ENCODE measurements at places on chromosomes 3 and 15.

GRCh38 chr3:131883086-131883485 is 151.7 kb downstream of the CPNE4 start:
- DNase-seq = no peak

- DNase-seq = no peak
Measured at GRCh38 chr3:119301662-119302061, 7.5 kb downstream of the ARHGAP31 start.

DNA sequence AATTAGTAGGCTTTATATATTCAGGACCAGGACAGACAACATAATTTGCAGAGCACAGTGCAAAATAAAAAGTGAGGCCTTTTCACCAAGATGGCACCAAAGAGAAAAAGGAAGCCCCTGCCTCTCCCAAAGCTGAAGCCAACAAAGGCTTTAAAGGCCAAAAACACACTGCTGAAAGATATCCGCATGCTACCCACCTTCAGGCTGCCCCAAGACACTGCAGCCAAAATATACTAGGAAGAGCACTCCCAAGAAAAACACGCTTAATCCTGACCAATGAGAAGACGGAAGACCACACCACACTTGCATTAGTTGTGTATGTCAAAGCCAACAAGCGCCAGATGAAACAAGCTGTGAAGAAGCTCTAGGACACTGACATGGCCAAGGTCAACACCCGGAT is 38.0 kb downstream of the PIK3CB start:
- DNase-seq = no peak

- no peak for DNase-seq
Measured at GRCh38 chr3:31592764-31593163, 60.0 kb downstream of the STT3B start.

GRCh38 chr3:188914552-188914951 is 257.2 kb upstream of the TPRG1 start:
- DNase-seq = no peak

DNA sequence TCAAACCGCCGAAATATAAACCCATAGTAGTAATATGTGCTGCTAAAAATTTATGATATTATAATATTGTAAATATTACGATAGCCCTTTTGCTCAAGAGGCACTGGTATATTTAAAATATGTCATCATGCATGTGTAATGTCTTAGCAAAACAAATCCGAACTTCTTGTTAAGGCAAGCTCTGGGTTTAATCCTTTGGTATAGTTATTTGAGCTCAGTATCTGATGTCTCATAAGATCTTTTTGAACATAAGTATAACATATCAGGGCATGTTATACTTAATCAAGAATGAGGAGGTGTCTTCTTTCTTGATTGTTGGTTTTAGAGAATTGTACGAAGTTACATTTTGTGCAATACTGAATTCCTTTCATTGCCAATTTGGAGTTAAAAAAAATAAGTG is 154.1 kb upstream of the CBLB start:
- DNase-seq = no peak

GRCh38 chr3:44128057-44128775 is 113.5 kb upstream of the TOPAZ1 start:
- DNase-seq = no peak

DNA sequence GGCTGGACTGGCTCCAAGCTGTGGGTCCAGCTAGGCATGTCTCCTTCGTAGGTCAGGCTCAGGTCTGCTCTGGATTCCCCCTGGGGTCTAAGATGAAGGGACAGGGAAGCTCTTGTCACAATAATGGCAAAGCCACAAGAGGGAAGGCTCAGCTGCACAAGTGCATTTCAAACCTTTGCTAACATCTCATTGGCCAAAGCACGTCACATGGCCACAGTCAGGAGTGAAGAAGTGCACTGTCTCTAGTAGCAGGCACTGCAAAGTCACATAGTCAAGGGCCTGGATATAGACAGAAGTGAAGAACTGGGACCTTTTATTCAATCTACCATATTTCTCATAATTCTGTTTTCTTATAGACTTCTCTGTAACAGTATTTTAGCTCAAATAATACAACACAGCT is 20.1 kb downstream of the DLEC1 start:
- DNase-seq = no peak

- no peak for DNase-seq
Measured at GRCh38 chr3:123275691-123276090, 73.9 kb downstream of the SEC22A start.

DNA sequence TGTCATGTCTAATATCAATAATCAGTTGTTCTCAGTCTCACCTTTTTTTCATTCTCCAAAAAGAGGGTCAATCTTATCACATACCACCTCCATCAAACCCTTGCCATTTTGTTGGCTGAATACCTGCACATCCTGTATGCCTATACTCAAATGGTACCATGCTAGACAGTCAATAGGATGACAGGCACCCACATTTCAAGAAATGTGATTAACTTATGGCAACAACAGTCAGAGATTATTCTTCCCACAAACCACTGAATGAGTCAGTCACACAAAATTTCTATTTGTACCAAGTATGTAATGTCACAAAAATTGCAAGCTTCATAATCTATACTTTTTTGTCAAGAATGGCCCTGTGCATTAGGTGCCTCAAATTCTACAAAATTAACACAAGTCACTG is 5.1 kb upstream of the SLC27A2 start:
- no peak for DNase-seq

DNA sequence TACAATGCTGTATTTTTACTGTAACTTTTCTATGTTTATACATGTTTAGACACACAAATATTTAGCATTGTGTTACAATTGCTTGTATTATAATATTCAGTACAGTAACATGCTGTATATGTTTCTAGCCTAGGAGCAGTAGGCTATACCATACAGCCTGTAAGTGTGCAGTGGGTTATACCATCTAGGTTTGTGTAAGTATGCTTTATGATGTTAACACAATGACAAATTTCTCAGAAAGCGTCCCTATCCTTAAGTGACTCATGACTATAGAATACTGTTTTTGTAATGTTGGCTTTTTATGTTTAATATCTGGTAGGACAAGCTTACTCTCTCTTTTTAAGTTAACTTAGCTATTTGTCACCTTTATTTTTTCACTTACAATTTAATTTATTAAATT is 127.5 kb upstream of the THRB start:
- DNase-seq = no peak

DNA sequence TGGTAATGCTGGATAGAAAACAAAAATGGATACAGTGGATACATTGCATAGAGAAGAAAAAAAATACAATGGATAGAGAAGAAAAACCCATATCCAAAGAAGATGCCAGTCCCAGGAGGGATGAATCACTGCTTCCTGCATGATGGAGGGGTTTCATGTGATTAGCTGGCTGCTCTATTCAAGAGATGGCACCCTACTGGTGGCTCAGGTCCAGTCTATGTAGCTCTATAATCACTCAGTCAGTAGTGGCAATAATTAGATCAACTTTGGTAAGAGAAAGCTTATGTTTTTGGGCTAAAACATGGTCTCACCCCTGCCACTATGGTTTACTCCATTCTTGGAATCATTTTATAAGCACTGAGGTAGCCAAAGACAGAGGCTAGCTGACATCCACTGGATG is 33.7 kb upstream of the NOX5 start:
- no peak for DNase-seq

DNA sequence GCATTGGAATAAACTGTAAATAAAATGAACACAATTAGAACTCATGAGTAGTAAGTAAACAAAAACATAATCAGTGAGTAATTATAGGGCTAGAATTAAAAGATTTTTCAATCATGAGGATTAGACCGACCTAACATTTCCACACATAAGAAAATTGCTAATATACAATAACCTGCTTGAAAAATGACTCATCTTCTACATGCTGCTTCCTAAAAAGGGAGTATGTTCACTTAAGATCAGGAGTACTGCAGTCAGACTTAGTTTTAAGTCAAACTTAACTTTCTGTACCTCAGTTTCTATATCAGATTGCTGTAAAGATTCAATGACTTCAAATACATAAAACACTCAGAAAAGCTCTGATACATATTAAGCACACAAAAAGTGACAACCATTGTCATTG is 22.6 kb upstream of the NEK10 start:
- DNase-seq = no peak

GRCh38 chr3:70010346-70010745 is 10.8 kb downstream of the SAMMSON start:
- DNase-seq = no peak

GRCh38 chr3:136042608-136043221 is 77.2 kb downstream of the PPP2R3A start:
- peak; percentile 57 for DNase-seq

- no peak for DNase-seq
Measured at GRCh38 chr3:154152741-154153140, 31.6 kb downstream of the ARHGEF26 start.

DNA sequence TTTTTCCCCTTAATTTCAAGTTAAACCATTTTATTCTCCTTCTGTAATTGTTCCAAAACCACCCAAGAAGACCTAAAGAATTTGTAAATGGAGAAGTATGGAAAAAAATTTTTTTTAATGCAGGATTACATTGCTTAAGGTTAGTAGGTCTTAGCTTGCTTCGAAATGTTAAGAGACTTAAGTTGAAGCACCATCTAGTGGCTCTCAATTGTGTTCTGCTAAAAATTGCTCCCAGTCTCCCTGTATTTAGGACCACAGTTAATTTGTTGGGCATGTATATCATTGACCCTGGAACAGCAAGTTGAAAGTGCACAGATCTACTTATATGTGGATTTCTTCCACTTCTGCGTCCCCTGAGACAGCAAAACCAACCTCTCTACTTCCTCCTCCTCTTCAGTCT is 32.4 kb downstream of the CD200R1L start:
- DNase-seq = no peak

DNA sequence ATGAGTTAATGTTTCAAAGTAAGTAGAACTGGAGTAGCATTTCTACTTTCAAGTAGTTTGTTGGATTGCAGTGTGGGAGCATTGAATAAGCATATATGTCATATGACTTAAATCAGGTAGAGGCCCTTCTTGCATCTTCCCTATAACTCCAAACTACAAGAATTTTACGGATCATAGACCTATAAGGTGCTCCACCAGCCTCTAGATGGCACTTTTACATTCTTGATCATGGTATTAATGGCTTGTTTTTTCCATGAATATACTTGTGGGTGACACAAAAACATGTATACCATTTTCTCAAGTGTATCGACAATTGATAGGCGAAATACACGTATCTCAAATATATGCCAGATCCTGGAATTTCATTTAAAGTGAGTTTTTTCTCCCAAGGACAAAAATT is 311.1 kb downstream of the ZPLD1 start:
- no peak for DNase-seq

DNA sequence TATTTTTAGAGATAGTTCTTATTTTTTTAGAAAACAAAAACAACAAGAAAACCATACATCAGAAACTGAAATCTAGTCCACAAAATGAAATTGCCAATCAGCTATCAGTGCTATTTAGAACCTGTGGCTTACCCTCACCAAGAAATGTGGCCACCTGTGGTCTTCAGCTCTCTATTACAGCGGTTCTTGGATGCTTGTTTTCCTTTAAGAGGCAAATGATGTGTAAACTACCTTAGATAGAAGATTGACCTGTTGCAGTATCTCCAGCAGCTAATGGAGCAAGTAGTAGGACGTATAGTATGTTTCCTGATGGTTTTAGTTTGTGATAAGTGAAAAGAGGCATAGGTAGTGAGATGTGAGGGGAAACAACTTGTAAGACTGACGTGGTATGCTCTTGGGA is 21.2 kb downstream of the TFG start:
- DNase-seq = no peak

- no peak for DNase-seq
Measured at GRCh38 chr3:29346828-29347227, 66.0 kb downstream of the RBMS3 start.

DNA sequence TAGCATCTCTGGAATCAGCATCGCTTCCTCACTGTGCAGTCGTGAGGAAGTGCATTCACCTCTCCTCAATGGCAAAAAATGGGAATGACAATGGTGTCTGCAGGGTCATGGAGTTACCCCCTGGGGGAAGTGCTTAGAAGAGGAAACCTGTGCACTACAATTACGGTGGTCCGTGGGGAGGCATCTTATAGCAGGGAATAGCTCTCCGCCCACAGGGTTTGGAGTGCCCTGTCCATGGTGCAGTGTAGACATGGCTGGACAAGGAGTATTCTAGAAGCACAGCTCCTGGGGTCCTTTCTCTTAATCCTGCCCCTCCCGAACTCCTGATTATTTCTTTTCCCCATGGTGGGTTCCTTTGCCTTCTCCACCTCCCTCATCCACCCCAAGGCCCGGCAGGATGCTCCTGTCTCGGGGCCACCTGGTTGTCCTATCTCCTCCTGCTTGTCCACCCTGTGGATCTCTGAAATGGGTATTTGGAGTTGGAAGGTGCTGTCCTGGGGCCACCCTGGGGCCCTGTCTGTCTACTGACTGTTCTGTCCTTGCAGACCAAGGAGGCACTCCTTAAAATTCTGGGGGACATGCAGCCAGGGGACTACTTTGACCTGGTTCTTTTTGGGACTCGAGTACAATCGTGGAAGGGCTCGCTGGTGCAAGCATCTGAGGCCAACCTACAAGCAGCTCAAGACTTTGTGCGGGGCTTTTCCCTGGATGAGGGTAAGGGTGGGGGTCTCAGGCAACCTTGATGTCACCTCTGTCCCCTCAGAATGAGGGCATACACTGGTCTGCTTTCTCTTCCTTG is 5.2 kb downstream of the ITIH1 start:
- no peak for DNase-seq

GRCh38 chr3:19738846-19739245 is 195.2 kb downstream of the EFHB start:
- no peak for DNase-seq

GRCh38 chr15:67768313-67768977 is 56.9 kb upstream of the SKOR1 start:
- no peak for DNase-seq

DNA sequence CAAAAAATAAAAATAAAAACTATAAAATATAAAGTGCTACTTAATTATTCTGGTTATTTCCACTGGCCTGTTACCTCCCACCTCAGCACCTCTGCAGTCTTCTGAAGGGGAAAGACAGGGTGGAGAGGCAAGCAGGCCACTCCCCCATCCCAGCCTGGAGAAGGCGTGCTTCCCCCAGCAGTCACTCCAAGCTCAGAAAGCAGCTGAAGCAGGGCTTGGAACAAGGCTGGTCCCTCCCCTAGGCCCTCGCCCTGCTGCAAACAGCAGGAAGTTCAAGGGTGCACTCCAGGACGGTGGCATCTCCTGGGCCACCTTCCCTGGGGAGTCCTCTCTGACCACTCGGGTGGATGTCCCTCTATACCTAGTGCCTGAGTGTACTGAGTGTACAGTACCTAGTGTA is 21.4 kb downstream of the CACNA2D2 start:
- DNase-seq = no peak

GRCh38 chr3:125240496-125240895 is 27.9 kb upstream of the SLC12A8 start:
- no peak for DNase-seq

DNA sequence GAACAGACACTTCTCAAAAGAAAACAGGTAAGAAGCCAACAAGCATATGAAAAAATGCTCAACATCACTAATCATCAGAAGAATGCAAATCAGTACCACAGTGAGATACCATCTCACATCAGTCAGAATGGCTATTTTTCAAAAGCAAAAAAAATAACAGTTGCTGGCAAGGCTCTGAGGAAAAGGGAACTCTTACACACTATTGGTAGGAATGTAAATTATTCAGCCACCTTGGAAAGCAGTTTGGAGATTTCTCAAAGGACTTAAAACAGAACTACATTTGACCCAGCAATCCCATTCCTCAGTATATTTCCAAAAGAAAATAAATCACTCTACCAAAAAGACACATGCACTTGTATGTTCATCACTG is 95.6 kb downstream of the APBA2 start:
- no peak for DNase-seq

- DNase-seq = peak; percentile 3
Measured at GRCh38 chr3:192010490-192010889, 549.5 kb downstream of the PYDC2 start.

Measured in NCI-H1092 (cell line).